DMS79 (cell line): ENCODE measurements at places on chromosomes 2 and 18.

DNA sequence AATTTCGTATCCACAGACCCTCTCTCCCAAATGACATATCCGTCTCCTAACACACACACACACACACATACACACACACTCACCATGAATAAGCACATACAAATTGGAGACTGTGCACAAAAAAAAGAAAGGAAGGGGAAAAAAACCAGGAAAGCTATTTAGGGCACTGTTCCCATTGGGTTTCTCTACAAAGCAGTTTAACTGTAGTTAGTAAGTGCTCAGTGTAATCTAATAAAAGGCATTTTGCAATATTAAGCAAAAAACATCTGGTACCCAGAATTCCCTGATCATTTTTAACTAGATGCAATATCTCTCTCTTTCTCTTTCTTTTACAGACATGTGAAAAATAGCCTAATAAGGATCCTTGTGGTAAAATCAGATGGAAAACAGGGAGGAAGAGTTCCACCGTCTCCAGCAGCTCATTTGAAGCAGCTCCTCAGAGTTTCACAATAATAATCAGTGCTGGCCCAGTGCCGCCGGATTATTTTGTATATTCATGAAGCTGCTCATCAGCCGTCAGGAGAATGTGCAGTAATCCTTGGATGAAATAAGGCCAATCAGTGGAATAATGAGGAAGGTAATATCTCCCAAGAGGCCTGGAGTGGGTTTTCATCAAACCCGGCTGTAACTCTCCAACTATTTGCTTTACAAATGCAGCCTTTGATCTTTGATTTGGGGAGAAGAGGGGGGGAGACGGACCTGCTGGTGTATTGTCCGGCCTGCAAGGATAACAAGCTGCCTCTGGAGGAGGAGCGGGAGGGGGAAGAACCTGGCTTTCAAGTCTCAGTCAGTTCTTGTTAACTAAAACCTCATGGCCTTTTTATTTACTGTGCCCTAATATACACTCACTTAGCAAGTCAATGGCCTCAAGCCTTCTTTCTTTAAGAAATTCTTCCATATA, 227.6 kb upstream of the SMIM21 start:
- no peak for DNase-seq

DNA sequence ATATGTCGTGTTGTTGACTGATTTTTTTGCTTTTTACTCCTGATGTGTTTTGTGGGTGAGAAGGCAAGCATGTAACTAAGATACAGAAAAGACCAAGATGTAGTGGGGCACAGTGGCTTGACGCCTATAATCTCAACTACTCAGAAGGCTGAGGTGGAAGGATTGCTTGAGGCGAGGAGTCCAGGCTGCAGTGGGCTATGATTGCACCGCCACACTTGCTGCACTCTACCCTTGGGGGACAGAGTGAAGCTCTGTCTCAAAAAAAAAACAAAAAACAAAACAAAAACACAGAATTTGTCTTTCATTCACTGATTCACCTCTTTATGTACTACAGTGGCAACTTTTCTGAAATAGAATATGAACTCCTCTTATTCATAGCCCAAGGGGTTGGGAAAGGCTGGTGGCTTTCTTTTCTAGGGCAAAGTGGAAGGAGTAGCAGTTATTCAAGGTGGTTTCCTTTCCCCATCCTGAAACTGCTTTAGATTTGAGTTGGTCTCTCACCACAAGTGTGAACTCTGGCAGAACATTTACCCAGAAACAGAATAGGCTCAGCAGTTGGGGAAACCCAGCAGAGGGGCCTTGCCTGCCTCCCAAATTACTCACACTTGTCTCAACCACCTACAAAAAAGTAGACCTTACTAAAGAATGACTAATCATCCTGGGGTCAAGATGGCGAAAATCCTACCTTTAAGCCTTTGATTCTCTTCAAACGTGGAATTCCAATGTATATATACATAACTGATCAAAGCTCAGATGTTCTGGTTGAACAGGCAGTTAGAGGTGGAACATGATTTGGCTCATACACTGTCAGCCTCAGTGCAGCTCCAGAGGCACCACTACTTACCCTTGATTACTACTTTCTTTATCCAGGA, 6.5 kb downstream of the TANK start:
- no peak for DNase-seq

DNA sequence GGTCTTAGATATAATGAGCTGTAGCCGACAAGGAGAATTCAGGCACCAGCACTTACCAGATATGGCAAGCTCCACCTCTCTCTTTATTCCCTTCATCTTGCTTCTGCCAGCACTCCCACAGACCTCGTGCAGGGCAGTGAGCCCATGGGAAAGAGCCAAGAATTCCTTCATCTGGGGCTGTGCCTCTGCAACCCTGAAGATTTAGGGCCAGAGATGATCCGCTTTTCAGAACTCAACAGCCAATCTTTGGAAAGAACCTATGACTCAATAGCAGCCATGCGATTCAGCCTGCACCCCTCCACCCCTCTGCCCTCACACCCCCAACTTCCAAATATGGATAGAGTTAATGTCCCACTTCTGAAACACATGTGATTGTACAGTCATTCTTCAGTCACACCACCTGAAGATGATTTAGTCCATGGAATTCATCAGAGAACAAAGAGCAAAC, 533.7 kb upstream of the TNP1 start:
- DNase-seq = no peak

DNA sequence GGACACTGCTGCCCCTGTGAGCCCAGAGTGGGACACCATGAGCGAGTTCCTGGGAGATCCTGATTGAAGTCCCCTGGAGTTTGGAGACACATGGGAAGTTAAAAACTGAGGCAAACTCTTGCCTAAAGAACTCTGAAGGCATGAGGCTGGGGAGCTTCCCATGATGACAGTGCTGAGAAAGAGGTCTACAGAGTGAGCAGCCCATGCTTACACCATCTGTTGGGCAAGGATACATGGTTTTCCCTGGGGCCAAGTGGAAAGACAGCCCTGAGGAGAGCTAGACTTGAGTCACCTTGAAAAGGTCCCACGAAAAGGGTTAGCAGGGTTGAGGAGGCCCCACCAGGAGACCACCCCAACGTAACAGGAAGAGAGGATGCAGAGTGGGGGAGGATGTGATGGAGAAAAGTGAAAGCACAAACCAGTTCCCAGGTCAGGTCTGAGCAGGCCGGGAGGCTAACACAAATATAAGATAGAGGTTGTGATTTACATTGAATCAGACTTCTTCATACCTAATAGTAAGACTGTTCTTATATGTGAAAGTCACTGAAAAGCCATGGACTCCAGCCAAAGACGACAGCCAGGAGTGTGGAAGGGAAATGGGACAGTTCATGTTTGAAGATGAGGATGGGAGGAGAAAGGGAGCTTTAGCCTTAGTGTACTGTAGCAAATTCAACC, 13.5 kb upstream of the FEZ2 start:
- no peak for DNase-seq

DNA sequence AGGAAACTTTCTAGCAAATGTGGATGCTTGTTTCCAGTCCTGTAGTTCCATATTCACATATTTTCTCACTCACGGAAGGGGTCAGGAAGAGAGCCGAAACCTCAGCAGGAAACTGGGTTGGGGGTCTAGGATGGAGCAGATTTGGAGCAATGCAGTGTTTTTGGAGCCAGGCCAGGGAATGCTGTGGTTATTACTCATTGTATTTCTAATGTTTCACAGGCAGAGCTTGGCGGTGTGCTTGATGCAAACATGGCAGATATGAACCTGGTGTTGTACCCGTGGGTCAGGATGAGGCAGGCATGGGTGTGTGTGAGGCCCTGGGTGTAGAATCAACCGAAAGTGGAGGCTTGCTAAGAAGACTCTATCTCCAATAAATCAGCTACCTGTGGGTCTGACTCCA, 34.6 kb upstream of the ACKR3 start:
- DNase-seq = no peak
